ENCODE measurements at places on chromosomes 12 and 14.

DNA sequence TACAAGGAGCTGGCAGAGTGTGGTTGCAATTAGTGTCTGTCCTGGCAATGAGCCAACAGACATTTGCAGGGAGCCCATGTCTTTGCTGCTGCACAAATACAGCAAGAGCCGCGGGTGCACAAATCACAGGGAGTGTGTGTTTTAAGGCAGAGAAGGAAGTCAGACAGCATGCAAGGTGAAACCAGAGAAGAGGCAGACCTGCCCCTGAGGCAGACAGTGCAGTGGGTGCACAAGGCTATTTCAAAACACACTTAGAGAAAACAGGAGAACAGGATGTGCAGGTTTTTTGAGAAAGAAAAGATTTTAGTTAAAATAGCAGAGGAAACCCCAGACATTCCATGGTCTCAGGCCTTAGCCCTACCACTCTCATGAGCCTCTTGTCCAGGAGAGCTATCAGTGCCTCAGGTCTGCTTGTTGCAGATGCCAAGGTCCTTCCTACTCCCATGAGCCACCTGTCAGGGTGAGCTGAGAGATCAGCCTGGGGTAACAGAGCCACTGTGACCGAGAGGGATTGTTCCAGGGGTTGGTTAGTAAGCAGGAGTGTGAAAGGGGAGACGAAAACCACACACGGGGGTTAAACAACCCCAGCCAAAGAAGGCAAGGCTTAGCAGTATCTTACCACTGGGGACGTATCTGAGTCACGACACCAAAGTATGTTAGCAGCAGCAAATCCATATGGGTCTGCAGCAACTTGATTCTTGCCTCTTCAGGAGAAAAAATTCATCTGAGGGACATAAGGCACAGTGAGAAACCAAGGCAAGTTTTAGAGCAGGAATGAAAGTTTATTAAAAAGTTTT, 78.1 kb downstream of the C14orf132 start:
- no peaks in the 10 kb centered on the region for H3K4me1 ChIP-seq
- H3K27ac ChIP-seq = no peak overlapping the region
- no peaks in the 10 kb centered on the region for H3K36me3 ChIP-seq
- H3K4me3 ChIP-seq = no peak overlapping the region
- H3K27me3 ChIP-seq = no peaks in the 10 kb centered on the region
- peak; percentile 25 for DNase-seq

GRCh38 chr14:24875203-24875838, 174.6 kb downstream of the STXBP6 start:
- no peaks in the 10 kb centered on the region for H3K4me1 ChIP-seq
- no peaks in the 10 kb centered on the region for H3K27me3 ChIP-seq
- DNase-seq = no peak

GRCh38 chr14:95507701-95508103, 8.7 kb downstream of the SYNE3 start:
- H3K4me1 ChIP-seq = peaks cover 15% of the 10 kb centered on the region
- no peaks in the 10 kb centered on the region for H3K36me3 ChIP-seq
- peak; percentile 88 for DNase-seq
- H3K27ac ChIP-seq = peak overlapping the region; percentile 84

- H3K4me1 ChIP-seq = peaks cover 17% of the 10 kb centered on the region
- no peak overlapping the region for H3K4me3 ChIP-seq
- no peaks in the 10 kb centered on the region for H3K27me3 ChIP-seq
- peaks cover 6% of the 10 kb centered on the region for H3K36me3 ChIP-seq
- DNase-seq = no peak
Observed at GRCh38 chr14:75431827-75432226, 4.0 kb downstream of the JDP2 start.

- no peaks in the 10 kb centered on the region for H3K4me1 ChIP-seq
- no peak overlapping the region for H3K4me3 ChIP-seq
- no peak overlapping the region for H3K27ac ChIP-seq
- DNase-seq = no peak
Observed at GRCh38 chr14:37472906-37473305, 122.1 kb downstream of the FOXA1 start.

DNA sequence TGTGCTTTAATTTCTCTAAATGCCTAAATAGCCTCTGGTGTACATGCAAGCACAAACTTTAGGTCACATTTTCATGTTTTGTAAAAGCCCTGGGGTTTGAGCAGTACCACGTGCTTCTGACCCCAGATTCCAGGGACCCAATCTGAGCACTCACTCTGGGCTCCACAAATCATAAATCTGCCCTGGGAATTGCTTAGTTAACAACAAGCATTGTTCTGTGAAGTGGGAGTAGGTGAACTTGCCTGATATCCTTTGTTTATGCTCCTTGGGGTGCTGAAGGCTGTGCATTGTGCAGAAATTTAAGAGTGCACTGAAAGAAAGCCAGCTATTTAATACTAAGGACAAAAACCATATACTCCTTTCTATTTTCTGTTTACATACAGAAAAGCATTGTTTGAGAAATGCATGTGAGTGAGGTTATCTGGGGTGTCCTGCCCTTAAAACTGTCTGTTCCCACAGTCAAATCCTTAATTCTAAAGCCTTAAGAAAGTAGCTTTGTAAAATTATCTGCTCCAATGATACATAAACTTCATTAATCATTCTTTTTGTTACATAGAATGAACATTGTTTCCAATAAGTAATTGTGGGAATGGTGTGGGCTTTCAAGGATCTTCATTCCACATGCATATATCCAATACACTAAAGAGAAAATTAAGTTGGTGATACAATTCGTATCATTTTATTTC, 258.6 kb upstream of the NPAS3 start:
- H3K27ac ChIP-seq = no peak overlapping the region
- no peaks in the 10 kb centered on the region for H3K36me3 ChIP-seq
- H3K4me1 ChIP-seq = peaks cover 17% of the 10 kb centered on the region
- no peak for DNase-seq

- H3K4me3 ChIP-seq = no peak overlapping the region
- H3K27ac ChIP-seq = no peak overlapping the region
- H3K4me1 ChIP-seq = no peaks in the 10 kb centered on the region
- DNase-seq = no peak
Observed at GRCh38 chr14:80576401-80576800, 365.1 kb upstream of the DIO2 start.

DNA sequence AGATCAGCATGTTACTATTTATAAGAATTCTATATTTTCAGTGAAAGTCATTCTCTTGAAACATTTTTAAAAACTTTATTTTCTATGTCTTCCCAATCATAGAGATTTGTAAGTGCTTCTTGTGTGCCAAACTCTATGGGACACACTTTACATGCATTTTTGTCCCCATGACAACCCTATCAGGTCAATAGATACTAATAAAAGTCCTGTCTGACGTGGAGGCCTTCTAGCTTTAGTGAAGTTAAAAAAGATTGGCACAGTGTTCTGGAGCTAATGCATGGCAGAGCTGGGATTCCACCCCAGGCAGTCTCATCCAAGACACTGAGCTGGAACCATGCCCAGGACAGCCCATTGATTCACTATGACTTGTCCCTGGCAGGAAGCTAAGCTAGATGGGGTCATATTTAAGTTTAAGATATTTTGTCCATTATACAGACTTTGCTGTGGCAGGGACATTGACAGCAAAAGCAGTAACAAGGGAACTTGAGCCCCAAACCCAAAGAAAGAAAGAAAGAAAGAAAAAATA, 28.1 kb downstream of the TTC6 start:
- no peaks in the 10 kb centered on the region for H3K36me3 ChIP-seq
- DNase-seq = no peak
- H3K27me3 ChIP-seq = no peaks in the 10 kb centered on the region
- H3K27ac ChIP-seq = no peak overlapping the region
